ENCODE measurements at places on chromosomes 3 and 15.

- no peak for DNase-seq
Observed at GRCh38 chr15:97678656-97679055, 281.8 kb upstream of the ARRDC4 start.

- no peak for DNase-seq
Observed at GRCh38 chr15:35583863-35584528, 38.0 kb upstream of the DPH6 start.

DNA sequence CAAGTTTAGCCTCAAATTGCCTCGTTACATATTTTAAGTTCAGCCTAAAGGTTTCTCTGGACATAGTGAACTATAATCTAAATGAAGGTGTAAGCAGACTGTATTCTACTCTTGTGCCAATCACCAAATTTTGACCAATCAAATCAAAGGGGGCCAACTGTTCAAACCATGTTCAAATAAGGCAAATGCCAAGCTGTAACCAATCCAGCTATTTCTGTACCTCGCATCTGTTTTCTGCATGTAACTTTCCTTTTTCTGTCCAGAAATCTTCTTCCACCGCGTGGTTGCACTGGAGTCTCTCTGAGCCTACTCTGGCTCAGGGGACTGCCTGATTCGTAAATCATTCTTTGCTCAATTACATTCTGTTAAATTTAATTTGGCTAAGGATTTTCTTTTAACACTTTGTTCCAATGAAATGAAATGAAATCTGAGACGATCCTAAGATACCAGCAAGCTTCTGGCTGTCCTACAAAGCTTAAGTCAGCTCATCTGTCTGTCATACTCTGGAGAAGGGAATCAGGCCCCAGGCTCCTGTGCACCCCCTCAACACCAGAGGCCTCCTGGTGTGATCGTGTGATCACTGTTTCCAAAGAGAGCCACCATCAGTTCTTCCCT is 53.2 kb upstream of the ZNF148 start:
- no peak for DNase-seq

- DNase-seq: no peak
Observed at GRCh38 chr3:105836533-105836932, 32.3 kb downstream of the CBLB start.

DNA sequence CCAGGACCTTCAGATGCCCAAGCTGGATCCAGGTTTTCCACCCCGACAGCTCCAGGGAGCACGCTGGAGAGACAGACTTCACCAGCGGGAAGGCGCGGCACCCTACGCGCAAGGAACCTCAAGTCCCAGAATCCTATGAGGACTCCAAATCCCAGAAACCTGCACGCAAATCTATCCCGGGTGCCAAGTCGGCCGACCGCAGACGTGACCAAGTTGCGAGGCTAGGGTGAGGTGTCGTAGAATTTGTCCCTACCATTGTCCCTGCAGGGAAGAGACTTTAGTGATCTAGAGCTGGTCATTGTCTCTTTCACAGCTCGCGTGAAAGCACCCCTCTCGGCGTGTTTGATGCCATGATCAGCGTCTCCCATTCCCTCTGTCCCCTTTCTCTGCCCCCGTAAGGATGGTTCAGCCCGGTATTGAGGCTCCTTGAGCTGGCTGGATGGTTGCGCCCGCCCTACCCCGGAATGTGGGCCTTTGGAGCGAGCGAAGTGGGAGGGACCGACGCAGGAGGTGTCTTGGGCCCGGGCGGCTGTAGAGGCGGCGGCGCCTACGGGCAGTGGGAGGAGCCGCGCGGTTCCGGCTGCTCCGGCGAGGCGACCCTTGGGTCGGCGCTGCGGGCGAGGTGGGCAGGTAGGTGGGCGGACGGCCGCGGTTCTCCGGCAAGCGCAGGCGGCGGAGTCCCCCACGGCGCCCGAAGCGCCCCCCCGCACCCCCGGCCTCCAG is at the start of gene PRKCI:
Gene PRKCI, plus strand, starts transcription at position 501 of the 723 bp plus-strand sequence. CDS start 246 bp downstream, outside the sequence.
- DNase-seq: peak; percentile 99

DNA sequence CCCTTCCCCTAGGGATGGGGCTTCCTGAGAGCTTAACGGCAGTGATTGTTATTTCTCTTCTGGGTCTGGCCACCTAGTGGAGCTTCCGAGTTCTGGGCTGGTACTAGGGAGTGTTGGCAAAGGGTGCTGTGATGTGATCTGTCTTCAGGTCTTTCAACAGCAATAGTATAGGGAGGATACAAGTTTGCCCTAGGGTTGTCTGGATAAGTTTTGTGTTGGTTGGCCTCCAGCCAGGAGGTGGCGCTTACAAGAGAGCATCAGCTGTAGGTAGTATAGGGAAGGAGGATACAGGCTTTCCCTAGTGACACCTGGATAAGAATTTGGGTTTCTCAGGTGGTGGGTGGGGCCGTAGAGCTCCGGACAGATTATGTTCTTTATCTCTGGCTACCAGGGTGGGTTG is 19.2 kb upstream of the CPOX start:
- peak; percentile 40 for DNase-seq

DNA sequence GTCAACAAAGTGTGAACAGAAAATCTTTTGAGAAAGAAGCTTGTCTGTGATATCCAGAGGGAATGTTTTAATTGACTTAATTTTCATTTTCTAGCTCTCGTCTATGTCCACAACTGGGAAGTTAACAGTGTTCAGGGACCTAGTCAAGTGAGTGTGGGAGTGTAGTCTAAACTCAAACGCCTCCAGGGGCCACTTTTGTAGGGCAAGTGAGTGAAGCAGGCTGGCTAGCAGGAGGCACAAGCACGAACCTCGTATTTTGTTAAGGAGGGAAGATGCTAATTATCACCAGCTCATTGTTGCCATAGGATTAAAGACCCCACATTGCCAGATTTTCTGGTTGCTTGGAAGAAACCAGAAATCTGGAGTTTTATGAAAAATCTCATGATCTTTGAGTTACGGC is 135.8 kb downstream of the CPNE4 start:
- DNase-seq: no peak

GRCh38 chr15:99450896-99451358 is 114.9 kb upstream of the MEF2A start:
- DNase-seq: peak; percentile 70

DNA sequence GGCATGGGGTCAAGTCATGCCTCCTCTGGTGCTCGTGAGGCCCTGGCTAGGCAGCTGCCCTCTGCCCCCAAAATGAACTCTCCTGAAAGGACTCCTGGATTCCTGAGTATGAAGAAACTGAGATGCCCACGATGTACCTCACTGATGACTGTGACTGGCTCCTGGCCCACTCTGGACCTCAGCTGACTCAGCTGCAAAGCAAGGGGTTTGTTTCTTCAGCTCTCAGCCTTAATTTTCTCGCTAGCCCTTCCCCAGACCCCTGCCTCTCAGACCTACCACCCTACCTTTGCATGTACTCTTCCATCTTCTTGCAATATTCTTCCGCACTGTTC is 5.2 kb upstream of the GNAI2 start:
- no peak for DNase-seq

DNA sequence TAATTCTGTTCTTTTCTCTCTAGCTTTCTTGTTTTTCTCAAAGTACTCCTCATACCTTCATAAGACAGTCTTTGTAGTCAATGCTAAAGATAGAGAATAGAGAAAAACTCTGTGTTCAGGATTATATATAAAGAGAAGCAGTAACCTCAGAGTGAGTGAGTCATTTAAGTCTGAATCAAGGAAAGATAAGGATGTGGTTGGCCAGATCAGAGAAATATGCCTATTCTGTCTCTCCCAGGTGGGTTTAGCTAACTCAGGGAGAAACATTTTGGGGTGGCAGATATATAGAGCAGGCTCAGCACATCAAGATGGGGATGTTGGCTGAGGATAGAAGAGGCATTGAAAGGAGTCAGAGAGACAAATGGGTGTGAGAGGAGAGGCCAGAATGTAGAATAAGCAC is 31.4 kb downstream of the GTF2E1 start:
- DNase-seq: peak; percentile 41

- no peak for DNase-seq
Observed at GRCh38 chr15:58407778-58408177, 24.0 kb upstream of the LIPC start.

- DNase-seq: no peak
Observed at GRCh38 chr3:175384569-175384968, 525.4 kb downstream of the NAALADL2 start.

- DNase-seq: no peak
Observed at GRCh38 chr15:74571191-74571590, 30.2 kb downstream of the ARID3B start.

All from hematopoietic multipotent progenitor cell treated with erythropoietin and hydrocortisone succinate and interleukin-3 and kit ligand, for 4 days (in vitro differentiated cells).